ENCODE measurements at places on chromosomes 7 and 10.

GRCh38 chr10:72375173-72375572 lies 20.5 kb upstream of the DNAJB12 start:
- DNase-seq: no peak

DNA sequence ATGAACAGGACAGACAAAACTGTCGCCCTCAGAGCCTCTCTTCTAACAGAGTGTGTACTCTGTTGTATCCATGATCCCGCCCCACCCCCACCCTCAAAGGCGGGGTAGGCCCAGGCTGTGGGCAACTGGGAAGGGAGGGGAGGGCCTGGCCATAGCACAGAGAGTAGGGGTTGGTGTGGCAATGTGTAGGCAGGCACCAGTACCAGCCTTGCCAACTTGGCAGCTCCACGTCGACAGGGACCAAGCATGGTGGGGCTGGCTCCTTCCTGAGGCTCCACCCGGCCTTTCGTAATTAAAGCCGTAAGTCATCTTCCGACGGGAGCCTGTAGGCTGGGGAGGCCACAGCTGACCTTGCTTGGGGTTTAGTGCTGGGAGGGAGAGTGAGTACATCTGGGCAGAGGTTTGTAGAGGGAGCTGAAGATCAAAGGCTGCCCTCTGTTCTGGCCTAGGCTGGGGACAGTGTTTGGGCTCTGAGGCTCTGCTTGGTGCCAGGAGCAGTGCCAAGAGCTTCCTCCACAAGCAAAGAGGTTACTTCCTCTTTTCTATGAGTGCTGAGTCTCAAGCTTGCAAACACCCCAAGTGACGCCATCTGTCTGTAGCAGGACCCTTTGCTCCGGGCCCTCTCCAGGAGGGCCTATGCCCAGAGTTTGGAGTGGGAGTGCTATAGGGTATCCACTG lies 121.6 kb downstream of the C10orf105 start:
- no peak for DNase-seq

- no peak for DNase-seq
These were observed 23.6 kb downstream of the TSPAN15 start for GRCh38 chr10:69474742-69475432.

GRCh38 chr7:112080441-112080840 lies 125.8 kb downstream of the DOCK4 start:
- no peak for DNase-seq

DNA sequence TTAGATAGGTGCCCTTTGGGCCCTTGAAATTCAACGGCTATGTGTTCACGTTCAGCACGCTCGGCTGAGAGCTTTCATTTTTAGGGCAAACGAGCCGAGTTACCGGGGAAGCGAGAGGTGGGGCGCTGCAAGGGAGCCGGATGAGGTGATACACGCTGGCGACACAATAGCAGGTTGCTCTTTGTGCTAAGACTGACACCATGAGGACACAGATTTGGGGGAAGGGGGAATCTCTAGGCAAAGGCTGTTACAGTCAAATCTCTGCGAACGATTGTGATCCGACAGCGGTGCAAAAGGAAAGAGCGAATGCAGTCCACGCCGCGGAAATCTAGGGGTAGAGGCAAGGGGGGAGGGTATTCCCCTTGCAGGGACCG lies 667 bp downstream of the KLLN start:
- peak; percentile 82 for DNase-seq

- no peak for DNase-seq
These were observed 88.5 kb downstream of the COL13A1 start for GRCh38 chr10:69890065-69890847.

DNA sequence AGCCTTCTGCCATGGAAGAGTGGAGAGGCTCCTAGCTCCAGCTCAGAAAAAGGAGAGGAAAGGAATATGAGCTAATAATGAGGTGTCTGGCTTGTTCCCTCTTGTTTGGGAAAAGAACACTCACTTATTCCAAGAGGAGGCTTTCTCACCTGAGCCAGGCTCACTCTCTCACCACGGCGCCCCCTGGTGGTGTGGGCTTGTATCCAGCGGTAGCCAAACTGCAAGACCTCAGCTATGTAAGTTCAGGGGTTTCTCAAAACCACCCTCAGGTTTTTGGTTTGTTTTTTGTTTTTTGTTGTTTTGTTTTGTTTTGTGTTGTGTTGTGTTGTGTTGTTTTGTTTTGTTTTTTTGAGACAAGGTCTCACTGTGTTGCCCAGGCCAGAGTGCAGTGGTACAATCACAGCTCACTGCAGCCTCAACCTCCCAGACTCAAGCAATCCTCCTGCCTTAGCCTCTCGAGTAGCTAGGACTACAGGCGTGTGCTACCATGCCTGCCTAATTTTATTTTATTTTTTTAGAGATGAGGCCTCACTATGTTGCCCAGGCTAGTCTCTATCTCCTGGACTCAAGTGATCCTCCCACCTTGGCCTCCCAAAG lies 124.0 kb downstream of the TMEM130 start:
- DNase-seq: peak; percentile 79

GRCh38 chr10:127649642-127650041 lies 87.3 kb upstream of the FOXI2 start:
- no peak for DNase-seq

- DNase-seq: no peak
These were observed 43.4 kb upstream of the ADO start for GRCh38 chr10:62761115-62761514.

DNA sequence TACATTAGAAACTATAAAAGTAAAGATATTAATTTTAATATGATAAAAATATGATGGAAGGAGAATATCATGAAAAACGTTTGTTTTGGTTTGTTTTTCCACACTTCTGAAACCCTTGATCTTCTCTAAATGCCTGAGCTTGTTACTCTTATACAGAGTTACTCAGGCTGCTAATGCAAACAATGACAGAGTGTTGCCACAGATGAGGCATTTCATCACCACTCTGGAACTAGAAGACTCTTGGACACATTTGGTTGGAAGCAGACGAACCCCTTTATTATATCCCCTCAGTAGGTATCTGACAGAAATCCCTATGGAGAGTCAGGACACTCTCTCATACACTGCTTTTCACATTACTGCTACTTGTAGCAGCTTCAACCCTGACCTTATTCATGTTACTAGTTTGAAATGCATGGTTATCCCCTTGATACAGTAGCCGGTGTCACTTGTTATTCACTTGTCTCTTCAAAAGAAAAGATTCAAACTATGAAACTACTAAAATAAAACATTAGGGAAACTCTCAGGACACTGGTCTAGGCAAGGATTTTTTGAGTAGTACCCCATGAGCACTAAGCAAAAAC lies 66.9 kb downstream of the SEMA3C start:
- no peak for DNase-seq

- no peak for DNase-seq
These were observed 7.1 kb upstream of the ITGB8 start for GRCh38 chr7:20323595-20323994.

DNA sequence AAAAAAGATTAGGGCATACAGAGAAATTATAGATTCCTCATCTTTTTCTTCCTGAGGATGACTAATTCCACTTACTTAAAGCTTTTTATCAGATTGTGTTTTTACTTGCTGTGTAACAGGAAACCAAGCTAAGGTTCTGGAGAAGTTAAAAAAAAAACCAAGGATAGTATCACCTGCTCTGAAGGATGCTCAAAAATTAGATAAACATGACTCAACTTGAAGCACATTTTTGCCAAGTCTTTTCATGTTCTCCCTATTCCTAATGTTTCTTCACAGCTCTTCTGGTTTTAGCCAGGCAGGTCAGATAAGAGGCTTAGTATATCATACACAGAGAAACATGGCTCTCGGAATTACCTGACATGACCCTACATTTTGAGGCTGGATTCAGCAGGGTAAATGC lies 90.3 kb downstream of the CPEB3 start:
- DNase-seq: no peak

DNA sequence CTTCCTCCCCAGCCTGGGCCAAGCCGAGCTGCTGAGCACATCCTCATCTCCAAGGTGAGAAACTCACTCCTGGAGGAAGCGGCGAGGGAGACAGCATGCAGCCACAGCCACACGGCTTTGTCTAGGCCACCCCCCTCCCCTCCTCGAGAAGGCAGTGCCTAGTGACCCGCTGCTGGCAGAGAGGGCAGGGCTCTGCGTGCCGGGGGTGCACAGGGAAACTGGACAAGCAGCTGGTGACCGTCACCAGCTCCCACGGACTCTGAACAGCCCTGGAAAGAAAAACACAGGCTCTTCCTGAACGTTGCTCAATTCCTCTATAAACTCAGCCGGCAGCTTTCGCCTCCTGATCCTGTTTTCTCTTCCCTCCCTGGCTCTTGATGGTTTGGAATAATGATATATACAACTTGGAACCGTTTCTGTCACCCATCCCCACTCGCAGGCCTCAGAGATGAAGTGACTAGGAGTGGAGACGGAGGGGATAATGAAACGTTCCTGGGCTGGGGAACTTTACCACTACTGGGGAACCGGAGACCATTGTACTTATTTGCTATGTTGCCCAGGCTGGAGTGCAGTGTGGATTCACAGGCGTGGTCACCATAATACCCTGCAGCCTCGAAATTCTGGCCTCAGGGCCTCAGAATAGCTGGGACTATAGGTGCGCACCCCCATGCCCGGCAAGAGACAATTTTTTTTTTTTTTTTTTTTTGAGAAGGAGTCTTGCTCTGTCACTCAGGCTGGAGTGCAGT lies 19.3 kb downstream of the PAPOLB start:
- no peak for DNase-seq

GRCh38 chr10:92750791-92751533 lies 61.2 kb downstream of the HHEX start:
- no peak for DNase-seq

- DNase-seq: no peak
These were observed 316.7 kb downstream of the OTUD1 start for GRCh38 chr10:23755556-23755955.

DNA sequence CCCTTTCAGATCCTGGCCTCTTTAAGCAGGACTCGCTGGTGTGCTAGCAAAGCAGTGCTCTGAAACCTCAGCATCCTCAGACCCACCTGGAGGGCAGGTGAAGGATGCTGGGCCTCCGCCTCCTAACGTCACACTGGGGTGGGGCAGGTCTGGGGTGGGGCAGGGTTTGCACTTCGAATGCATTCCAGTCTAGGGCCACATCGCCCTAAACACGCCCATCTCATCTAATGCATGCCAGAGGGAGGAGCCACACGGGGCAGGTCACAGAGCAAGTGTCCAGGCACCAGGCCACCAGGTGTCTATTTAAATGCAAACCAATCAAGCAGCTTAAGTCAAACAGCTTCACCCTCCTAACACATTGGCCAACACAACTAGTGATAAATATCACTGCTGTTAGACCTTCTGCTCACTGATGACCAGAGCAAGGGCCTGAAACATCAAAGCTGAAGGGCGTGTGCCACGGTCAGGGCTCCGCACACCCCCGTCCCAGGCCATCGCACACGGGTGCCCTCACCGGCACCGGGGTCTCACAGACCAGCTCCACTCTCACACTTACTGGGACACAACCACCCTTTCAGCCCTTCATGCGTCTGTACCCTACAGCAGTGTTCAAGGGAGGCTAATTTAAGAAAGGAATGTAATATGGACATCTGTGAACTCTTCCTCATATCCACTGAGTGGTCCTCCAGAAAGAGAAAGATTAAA lies 47.1 kb downstream of the DIP2C start:
- DNase-seq: no peak

DNA sequence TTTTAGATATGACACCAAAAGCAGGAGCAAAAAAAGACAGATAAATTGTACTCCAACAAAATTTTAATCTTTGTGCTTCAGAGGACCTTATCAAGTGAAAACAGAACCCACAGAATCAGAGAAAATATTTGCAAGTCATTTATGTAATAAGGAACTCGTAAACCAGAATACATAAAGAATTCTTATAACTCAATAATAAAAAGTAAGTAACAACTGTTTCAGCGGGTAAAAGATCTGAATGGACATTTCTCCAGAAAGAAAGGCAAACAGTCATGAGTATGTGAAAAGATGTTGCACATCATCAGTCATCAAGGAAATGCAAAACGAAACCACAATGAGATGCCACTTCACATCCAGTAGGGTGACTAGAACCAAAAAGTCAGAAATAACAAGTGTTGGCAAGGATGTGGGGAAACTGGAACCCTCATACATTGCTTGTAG lies 167.7 kb upstream of the KCTD7 start:
- no peak for DNase-seq

GRCh38 chr7:69334701-69335100 lies 263.6 kb upstream of the AUTS2 start:
- no peak for DNase-seq

- DNase-seq: no peak
These were observed 12.8 kb downstream of the TUBAL3 start for GRCh38 chr10:5391790-5392189.

DNA sequence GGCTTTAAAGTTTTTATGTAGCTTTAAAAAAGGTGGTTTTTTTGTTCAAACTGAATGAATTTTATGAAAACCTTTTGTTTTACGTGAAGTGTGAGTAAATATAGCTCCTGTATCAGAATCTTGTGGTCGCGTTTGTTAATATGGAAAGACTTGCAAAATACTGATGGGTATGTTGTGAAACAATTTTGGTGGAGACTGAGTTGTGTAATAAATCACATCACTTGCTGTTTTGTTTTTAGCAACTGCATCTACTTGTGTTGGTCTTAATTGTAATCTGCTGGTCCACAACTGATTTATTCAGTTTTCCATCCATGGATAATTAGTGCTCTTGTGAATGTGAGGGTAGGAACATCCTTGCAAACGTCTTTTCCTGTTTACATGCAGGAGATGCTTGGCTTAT lies 10.5 kb downstream of the PLXDC2 start:
- DNase-seq: no peak

DNA sequence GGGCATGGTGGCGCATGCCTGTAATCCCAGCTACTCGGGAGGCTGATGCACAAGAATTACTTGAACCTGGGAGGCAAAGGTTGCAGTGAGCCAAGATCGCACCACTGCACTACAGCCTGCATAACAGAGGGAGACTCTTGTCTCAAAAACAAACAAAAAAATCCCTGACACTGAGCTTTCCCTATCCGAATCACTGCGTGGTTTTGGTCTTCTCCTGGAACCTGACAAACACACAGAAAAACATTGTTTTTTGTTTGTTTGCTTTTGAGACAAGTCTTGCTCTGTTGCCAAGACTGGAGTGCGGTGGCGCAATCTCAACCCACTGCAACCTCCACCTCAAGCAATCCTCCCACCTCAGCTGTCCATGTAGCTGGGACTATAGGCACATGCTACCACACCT lies 50.4 kb upstream of the PTPRN2 start:
- no peak for DNase-seq

GRCh38 chr7:80434047-80434446 lies 77.8 kb downstream of the GNAT3 start:
- DNase-seq: no peak

GRCh38 chr7:33530664-33531063 lies 374.7 kb upstream of the BMPER start:
- no peak for DNase-seq
